ENCODE measurements at places on chromosomes 4 and X.

- no peak for DNase-seq
Observed at GRCh38 chrX:42624524-42624923, 153.4 kb downstream of the PPP1R2C start.

- no peak for DNase-seq
Observed at GRCh38 chr4:155119006-155119405, 89.4 kb upstream of the NPY2R start.

DNA sequence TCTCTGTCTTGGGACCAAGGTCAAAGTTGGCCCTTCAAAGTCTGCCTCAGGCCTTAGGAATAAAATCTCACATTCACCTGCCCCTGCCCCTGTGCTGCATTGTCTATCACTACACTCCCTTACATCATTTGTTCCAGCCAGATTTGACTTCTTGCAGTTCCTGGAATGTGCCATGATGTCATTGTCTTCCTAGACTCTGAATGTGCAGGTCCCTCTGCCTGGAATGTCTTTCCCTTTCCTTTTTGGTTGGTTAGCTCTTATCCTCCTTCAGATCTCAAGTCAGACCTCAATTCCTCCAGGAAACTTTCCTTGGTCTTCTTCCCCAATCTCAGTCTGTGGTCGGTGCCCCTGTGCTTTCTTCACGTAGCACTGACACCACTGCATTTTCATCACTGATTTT is 67.7 kb upstream of the EFNB1 start:
- DNase-seq = no peak

- DNase-seq = no peak
Observed at GRCh38 chr4:135120195-135120594, 918.6 kb upstream of the PABPC4L start.

DNA sequence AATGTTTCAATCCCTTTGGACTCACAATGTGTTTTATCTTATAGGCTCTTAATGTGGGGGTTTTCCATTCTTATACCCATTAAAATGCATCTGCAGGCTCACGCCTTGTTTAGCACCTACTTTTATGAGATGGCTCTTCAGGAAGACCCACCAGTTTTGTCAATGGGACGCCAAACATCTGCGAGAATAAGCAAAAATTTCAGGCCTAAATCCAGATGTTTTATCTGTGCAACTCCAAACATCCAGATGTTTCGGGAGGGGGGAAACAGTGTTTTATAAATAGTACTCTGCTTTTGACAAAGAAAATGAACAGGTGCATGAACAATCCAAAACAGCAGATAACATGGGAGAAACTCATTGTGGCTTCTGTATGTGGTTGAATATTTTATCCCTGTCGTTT is 342.8 kb downstream of the DHX15 start:
- no peak for DNase-seq
